ENCODE measurements at places on chromosomes 7 and 10. TPM values are rescaled to one million over a fixed set of nuclear protein-coding genes. Genes with fewer than 3 reads are reported as not detected.

DNA sequence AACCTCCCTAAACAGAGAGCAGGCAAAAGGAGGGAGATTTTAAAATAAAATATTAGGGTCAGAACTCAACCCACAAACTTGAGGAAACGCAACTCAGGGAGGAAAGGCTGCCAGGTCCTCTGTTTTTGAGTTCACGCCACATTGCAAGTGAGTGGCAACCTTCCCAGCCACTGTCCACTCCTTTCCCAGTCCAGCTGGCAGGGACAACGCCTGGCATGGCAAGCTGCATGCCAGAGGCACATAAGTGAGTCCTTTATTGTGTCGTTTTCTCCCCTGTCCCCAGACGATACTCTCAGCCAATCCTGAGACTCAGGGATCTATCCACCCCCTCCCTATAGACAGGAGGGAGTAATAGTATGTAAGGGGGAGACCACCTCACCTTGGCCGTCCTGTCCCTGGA lies 22.4 kb downstream of the FBXW4 start:
- no peaks in the 10 kb centered on the region for H3K27me3 ChIP-seq
- DNase-seq: no peak
- peaks cover 2% of the 10 kb centered on the region for H3K4me1 ChIP-seq

- no peak overlapping the region for H3K4me3 ChIP-seq
- no peak for DNase-seq
- H3K27ac ChIP-seq: no peak overlapping the region
- H3K27me3 ChIP-seq: no peaks in the 10 kb centered on the region
- no peaks in the 10 kb centered on the region for H3K4me1 ChIP-seq
- H3K36me3 ChIP-seq: no peaks in the 10 kb centered on the region
Measured at GRCh38 chr10:117740691-117741222, 198.2 kb downstream of the EMX2 start.

GRCh38 chr10:52019077-52019555 lies 295.0 kb upstream of the DKK1 start:
- H3K27ac ChIP-seq: peak overlapping the region; percentile 36
- H3K4me1 ChIP-seq: no peaks in the 10 kb centered on the region
- no peaks in the 10 kb centered on the region for H3K36me3 ChIP-seq
- DNase-seq: no peak
- H3K27me3 ChIP-seq: no peaks in the 10 kb centered on the region

GRCh38 chr7:123757095-123757494 lies 8.3 kb upstream of the WASL start:
- H3K36me3 ChIP-seq: no peaks in the 10 kb centered on the region
- H3K27ac ChIP-seq: no peak overlapping the region
- DNase-seq: no peak
- H3K4me3 ChIP-seq: no peak overlapping the region
- H3K4me1 ChIP-seq: no peaks in the 10 kb centered on the region
- H3K27me3 ChIP-seq: no peaks in the 10 kb centered on the region

- H3K4me3 ChIP-seq: no peak overlapping the region
- H3K27ac ChIP-seq: no peak overlapping the region
- DNase-seq: no peak
- H3K27me3 ChIP-seq: no peaks in the 10 kb centered on the region
- peaks cover 10% of the 10 kb centered on the region for H3K36me3 ChIP-seq
Measured at GRCh38 chr7:47371317-47371716, 210.6 kb downstream of the TNS3 start.

Gene CCDC3
- 119 TPM for total RNA-seq

DNA sequence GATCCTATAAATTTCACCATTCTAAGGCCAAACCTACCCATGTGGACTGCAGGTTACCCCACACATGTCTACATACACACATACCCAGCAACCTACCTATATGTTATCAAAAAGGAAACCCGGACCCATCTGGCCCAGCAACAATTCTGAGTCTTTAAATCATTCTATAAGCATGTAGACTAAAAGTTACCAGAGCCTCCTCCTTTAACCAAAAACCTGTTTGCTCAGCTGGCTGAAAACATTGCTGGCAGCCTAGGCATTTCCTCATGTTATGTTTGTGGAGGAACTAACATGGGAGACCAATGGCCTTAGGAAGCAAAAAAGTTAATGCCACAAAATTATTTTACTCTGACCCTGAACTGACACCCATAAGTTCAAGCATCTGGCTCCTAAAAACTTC lies 5.3 kb upstream of the ADCK2 start:
- DNase-seq: no peak
- no peak overlapping the region for H3K4me3 ChIP-seq
- no peaks in the 10 kb centered on the region for H3K4me1 ChIP-seq
- no peaks in the 10 kb centered on the region for H3K27me3 ChIP-seq
- no peaks in the 10 kb centered on the region for H3K36me3 ChIP-seq
- H3K27ac ChIP-seq: no peak overlapping the region

- no peaks in the 10 kb centered on the region for H3K4me1 ChIP-seq
- no peak overlapping the region for H3K27ac ChIP-seq
- no peaks in the 10 kb centered on the region for H3K36me3 ChIP-seq
- peak overlapping the region; percentile 30 for H3K4me3 ChIP-seq
Measured at GRCh38 chr7:155298288-155298833, 683 bp downstream of the INSIG1 start.

Gene ATOH7
- not detected for total RNA-seq

Gene ASB15
- total RNA-seq: not detected

- no peaks in the 10 kb centered on the region for H3K36me3 ChIP-seq
- no peak overlapping the region for H3K4me3 ChIP-seq
- no peaks in the 10 kb centered on the region for H3K4me1 ChIP-seq
- H3K27ac ChIP-seq: no peak overlapping the region
- no peaks in the 10 kb centered on the region for H3K27me3 ChIP-seq
- DNase-seq: no peak
Measured at GRCh38 chr7:137423321-137423720, 79.8 kb upstream of the PTN start.

DNA sequence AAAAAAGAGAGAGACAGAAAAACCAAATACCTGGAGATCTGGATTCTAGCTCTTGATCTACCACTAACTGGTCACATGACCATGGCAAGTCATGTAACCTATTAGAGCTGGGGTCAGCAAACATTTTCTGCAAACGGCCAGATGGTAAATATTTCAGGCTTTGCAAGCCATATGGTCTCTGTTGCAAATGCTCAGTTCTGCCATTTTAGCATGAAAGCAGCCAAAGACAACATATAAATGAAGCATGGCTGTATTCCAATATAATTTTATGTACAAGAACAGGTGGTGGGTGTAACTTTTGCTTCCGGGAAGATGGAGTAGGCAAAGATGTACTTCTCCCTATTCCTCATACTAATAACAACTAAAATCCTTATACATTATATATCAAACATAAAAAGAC lies 6.7 kb downstream of the FRA10AC1 start:
- no peaks in the 10 kb centered on the region for H3K27me3 ChIP-seq
- DNase-seq: no peak
- H3K4me1 ChIP-seq: no peaks in the 10 kb centered on the region
- no peaks in the 10 kb centered on the region for H3K36me3 ChIP-seq

DNA sequence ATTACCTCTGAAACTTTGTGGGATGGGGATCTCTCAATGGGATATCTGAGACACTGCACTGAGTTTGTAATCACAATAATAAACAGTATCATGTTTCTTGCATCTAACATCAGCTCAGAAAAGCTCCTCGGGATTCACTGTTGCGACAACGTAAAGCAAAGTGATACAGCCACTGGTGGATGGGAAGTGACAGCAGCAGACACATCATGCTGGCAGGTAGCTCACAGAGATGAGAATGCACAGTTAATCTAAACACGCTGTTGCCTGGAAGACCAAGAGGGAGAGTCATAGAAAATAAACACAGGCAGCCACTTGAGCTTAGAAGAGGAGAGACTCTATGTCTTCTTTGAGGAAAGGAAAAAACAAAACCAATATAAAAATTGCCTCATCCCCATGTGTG lies 513.8 kb downstream of the MAGI2 start:
- no peaks in the 10 kb centered on the region for H3K27me3 ChIP-seq
- no peaks in the 10 kb centered on the region for H3K36me3 ChIP-seq
- no peak for DNase-seq
- H3K4me1 ChIP-seq: no peaks in the 10 kb centered on the region
- no peak overlapping the region for H3K27ac ChIP-seq

DNA sequence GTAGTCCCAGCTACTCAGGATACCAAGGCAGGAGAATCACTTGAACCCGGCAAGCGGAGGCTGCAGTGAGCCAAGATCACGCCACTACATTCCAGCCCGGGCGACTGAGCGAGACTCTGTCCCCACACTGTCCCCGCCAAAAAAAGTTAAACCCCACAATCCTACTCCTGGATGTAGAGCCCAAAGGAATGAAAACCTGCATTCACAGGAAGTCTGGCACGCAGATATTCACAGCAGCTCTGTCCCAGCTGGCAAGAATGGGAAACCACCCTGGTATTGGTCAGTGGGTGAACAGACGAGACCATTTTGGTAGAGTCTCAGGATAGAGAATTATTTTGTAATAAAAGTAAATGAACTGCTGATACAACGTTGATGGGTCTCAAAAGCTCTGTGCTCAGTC lies 225.2 kb downstream of the MAD1L1 start:
- no peaks in the 10 kb centered on the region for H3K27me3 ChIP-seq
- no peaks in the 10 kb centered on the region for H3K36me3 ChIP-seq
- H3K27ac ChIP-seq: no peak overlapping the region
- no peak overlapping the region for H3K4me3 ChIP-seq
- H3K4me1 ChIP-seq: no peaks in the 10 kb centered on the region
- no peak for DNase-seq

Gene TAC1
- 1.2 TPM for total RNA-seq

DNA sequence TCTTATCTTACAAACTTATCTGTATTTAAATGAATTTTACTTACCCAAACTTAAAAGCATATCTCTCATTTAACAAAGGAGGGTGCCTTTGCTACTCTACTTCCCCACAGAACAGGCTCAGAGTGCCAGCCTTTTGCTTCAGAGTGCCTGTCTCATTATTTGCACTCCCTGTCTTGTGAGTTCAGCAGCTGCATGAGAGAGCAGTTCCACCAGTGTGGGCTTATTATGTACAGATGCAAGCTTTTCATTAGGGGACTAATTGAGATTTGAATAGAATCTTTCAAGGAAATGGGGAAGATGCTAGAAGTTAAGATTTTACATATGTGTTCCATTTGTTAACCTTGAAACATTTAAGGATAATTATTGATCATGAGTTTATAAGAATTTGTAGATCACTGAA lies 310.2 kb upstream of the LRRN3 start:
- no peaks in the 10 kb centered on the region for H3K36me3 ChIP-seq
- H3K27ac ChIP-seq: no peak overlapping the region
- no peak overlapping the region for H3K4me3 ChIP-seq
- no peaks in the 10 kb centered on the region for H3K27me3 ChIP-seq
- H3K4me1 ChIP-seq: no peaks in the 10 kb centered on the region

- H3K27me3 ChIP-seq: no peaks in the 10 kb centered on the region
- no peak overlapping the region for H3K4me3 ChIP-seq
- H3K4me1 ChIP-seq: peaks cover 3% of the 10 kb centered on the region
- H3K27ac ChIP-seq: no peak overlapping the region
- no peak for DNase-seq
Measured at GRCh38 chr10:74882831-74883230, 56.4 kb downstream of the KAT6B start.

DNA sequence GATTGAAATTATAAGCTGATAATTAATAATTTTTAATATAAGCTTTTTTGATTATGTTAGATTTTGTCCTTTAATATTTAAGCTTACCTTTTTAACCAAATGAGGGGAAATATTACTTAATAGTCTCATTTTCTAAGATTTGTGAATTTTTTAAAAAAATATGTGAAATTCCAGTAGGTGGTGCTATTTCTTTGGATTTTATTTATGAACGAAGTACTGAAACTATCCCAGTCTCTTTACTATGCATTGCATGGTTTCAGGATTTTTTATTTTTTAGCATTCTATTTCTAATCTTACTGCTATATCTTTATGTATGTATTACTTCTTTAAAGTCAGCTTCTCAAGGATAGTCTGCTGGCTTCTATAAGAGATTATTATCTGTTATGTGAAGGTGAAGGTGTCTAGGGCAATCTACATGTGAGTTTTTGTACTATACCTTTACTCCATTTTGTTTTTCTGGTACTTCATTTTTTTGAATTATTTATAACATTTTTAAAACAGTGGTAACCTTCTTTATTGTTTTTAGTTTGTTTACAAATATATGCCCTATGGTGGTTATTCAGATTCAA lies 78.3 kb downstream of the ATRNL1 start:
- H3K27me3 ChIP-seq: no peaks in the 10 kb centered on the region
- H3K4me3 ChIP-seq: no peak overlapping the region
- no peaks in the 10 kb centered on the region for H3K36me3 ChIP-seq
- no peak overlapping the region for H3K27ac ChIP-seq
- H3K4me1 ChIP-seq: no peaks in the 10 kb centered on the region
- DNase-seq: no peak

Gene ADCYAP1R1
- 1.1 TPM for total RNA-seq

Gene CCDC146
- total RNA-seq: 25.1 TPM

- no peak for DNase-seq
- no peaks in the 10 kb centered on the region for H3K4me1 ChIP-seq
- no peaks in the 10 kb centered on the region for H3K27me3 ChIP-seq
- H3K36me3 ChIP-seq: no peaks in the 10 kb centered on the region
Measured at GRCh38 chr10:44325157-44325556, 59.7 kb downstream of the CXCL12 start.

Gene CLRN3
- not detected for total RNA-seq

DNA sequence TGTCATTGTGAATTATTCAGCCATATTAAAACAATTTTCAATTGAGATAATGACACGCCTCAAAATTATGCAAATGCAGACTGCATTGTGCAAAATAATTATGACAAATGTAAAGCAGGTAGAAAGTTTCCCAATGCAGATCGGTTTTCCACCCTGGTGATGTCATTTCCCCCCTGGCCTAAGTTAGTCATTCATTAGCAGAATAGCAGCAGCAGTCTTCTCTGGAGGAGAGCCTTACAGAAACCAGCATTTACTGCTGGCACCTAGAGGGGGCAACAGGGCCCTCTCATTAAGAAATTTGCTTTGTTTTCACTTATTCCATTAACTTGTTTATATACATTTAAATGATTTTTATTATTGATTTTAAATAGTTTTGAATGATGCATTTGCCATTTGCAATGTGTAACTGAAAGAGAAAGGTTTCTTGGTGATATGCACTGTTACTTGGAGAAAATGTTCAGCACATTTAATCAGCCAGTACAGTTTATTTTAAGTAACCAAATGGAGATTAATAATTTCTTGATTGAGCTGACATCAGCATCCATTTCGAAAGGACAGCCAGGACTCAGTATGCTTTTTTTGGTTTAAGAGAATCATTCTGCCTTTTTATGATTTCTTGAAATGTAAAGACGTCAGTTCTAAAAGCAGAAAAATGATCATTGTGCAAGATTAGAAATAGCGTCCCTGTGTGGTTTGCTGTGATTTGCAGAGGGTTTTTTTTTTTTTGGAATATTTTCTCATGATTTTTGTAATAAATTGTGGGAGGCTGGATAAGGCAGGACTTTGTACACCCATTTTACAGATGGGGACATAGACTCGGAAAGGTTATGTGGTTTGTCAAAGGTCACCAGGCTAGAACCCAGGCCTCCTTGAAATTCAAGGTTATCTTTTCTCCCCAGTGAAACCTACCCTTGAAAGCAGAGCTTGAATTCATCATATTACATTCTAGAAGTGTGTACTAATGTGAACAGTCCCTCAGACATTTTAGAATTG lies 3.5 kb downstream of the ARID5B start:
- no peaks in the 10 kb centered on the region for H3K27me3 ChIP-seq
- peaks cover 3% of the 10 kb centered on the region for H3K4me1 ChIP-seq
- no peaks in the 10 kb centered on the region for H3K36me3 ChIP-seq
- H3K27ac ChIP-seq: peak overlapping the region; percentile 67
- no peak for DNase-seq

Measured in aorta (tissue), 5 donors.